ENCODE measurements at places on chromosomes 4 and X.

DNA sequence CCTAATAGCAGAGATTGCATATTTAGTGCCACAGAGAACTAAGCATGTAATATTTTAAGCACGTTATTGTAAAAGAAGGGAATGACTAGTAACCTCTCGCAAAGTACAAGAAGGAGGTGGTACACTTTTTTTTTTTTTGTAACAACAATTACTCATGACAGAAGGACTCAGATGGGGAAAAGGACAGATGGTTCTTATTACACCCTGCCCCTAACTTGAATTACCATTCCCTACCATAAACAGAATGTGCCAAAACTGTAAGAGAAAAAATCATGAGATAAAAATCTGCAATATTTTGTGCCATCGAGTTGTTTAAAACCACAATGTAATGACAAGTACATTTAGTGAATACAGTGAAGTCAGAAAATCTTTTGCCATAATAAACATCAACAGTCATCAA lies 33.0 kb upstream of the RAPGEF2 start:
- DNase-seq: no peak

GRCh38 chr4:7723625-7724024 lies 216.0 kb downstream of the AFAP1 start:
- DNase-seq: no peak

DNA sequence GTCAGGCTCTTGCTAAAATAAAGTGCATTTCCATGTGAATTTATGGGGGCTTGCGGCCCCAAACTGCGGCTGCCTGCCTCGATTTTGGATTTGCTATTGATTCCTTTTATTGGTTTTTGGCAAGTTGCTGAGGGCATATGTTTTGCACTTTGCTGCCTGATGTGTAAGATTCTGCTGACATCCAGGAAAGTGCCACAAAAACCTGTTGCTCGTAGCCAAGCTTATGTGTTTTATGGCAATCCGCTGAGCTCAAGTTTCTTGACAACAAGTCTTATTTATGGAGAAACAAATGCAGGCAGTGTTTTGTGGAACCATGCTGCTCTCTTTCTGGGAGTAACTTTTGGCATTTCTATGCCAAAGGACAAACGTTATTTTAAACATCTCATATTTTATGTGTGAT lies 97.3 kb upstream of the DDIT4L start:
- DNase-seq: no peak

DNA sequence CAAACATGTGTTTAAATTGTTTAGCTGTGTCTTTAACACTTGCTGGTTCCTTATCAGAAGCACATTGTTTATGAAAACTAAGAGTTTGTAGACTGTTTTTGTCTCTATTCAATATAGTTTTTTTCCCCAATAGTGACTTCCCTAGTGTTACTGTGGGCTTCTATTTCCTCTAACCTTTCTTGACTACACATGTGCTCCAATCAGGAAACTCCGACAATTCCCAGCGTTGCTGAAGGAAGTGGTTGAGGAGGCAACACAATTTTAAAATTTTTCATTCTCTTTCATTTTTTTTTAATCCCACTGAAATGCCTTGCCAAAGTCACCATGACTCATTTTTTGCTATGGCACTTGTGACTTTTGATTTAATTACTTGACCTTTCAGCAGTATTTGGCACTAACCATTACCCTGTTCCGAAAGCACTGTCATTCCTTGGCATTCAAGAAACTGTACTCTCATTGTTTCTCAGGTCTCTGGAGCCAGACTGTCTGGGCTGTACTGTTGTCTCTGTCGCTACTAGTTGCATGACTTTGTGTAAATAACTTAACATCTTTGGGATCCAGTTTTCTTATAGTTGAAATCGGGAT lies 67.6 kb upstream of the FREM3 start:
- DNase-seq: no peak

GRCh38 chrX:129833153-129833990 lies 10.3 kb downstream of the ZDHHC9 start:
- DNase-seq: no peak

DNA sequence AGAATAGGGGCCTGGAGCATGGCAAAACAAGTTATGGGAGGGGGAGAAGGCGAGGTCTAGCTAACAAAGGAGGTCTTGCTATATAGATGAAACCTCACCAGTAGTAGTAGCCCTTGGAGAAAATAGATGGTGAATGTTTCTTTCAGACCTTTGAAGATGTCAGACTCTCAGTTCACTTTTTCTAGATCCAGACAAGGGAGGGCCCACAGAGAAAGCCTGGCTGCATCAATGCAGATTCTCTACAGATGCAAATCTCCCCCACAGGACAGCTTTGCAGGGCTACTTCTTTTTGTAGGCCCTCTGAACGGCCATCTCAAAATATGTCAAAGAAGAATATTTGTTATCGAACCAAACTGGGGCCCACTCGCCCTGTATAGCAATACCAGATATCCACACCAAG lies 159.7 kb downstream of the ANK2 start:
- DNase-seq: no peak

GRCh38 chrX:128250621-128251020 lies 198.4 kb upstream of the ACTRT1 start:
- no peak for DNase-seq

DNA sequence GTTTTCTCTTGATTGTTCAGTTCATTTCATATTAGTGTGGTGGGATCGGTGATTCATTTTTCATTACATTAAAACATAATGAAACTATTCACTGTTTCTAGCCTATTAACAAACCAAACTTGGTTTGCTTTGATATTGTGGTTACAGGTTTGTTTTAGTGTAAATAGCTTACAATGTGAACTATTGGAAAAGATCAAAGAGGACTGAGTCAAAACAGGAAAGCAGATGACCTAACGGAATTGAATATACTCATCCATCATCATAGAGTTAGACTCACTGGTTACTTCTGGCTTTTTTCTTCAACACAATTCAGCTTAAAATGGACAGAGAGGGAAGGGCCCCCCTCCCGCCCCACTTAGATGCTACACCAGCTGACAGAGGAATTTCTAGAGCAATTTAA lies 616.2 kb upstream of the AADAT start:
- no peak for DNase-seq

DNA sequence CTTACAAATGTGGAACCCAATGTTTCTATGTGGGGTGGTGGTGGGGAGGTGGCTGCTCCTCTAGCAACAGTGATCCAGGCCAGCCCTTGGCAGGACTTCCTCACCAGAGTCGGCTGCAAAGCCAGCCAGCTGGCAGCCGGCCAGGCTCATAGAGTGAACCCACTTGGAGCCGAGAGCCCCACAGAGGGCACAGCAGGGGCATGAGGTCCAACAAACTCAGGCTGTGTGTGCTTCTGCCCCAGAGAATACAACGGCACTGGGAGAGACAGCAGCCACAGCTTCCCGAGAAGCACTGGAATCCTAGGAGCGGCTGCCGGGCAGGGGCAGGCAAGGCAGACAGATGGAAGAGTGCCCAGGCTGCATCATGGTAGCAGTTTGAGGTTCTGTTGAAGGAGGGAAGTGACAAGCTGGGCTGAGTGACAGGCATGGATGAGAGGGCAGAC lies 23.5 kb upstream of the SOWAHD start:
- peak; percentile 76 for DNase-seq

DNA sequence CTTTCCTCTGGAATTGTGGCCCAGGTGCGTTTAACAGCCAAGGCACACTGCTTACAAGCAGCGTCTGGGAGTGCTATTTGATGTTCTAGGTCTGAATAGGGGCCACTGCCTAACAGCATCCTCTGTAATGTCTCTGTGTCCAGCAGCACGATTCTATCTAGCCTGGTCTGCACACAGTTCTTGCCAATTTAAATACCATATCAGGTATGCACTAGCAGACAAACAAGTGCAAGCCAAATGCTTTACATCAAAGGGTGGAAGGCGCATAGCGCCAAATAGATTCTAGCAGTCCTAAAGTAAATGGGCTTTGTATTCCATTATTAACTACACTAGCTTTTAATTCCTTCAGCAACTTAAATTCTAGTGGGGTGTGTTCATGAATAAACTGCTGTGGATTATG lies 15.8 kb upstream of the UGDH start:
- DNase-seq: no peak

- DNase-seq: no peak
Observed at GRCh38 chr4:189659287-189659686, 281.4 kb upstream of the FRG1 start.

DNA sequence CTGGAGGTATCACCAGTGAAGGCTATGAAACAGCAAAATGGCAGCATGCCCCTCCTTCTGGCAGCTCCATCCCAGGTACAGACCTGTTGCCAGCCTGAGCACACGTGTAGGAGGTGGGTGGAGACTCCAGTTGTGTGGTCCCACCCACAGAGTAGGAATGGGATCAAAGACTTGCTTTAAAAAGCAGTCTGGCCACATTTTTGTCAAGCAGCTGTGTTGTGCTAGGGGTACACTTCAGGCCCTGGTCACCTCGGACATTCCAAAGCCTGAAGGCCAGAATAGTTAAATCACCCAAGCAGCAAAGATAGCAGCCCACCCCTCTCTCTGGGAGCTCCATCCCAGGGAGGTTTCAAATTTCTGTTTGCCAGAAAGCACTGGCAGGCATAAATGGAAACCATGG lies 20.3 kb upstream of the AMBN start:
- DNase-seq: no peak

DNA sequence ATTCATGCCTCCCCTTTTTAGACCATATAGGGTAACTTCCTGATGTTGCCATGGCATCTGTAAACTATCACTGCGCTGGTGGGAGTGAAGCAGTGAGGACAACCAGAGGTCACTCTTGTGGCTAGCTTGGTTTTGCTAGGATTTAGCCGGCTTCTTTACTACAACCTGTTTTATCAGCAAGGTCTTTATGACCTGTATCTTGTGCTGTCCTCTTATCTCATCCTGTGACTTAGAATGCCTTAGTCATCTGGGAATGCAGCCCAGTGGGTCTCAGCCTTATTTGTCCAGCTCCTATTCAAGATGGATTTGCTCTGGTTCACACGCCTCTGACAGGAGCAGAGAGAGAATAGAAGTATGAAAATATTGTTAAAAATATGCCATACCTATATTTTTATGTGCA lies 355.7 kb downstream of the ADGRL3 start:
- no peak for DNase-seq

GRCh38 chrX:53716328-53717088 lies 30.0 kb upstream of the HUWE1 start:
- DNase-seq: no peak

- peak; percentile 19 for DNase-seq
Observed at GRCh38 chrX:26783512-26784225, 567.7 kb downstream of the MAGEB5 start.

DNA sequence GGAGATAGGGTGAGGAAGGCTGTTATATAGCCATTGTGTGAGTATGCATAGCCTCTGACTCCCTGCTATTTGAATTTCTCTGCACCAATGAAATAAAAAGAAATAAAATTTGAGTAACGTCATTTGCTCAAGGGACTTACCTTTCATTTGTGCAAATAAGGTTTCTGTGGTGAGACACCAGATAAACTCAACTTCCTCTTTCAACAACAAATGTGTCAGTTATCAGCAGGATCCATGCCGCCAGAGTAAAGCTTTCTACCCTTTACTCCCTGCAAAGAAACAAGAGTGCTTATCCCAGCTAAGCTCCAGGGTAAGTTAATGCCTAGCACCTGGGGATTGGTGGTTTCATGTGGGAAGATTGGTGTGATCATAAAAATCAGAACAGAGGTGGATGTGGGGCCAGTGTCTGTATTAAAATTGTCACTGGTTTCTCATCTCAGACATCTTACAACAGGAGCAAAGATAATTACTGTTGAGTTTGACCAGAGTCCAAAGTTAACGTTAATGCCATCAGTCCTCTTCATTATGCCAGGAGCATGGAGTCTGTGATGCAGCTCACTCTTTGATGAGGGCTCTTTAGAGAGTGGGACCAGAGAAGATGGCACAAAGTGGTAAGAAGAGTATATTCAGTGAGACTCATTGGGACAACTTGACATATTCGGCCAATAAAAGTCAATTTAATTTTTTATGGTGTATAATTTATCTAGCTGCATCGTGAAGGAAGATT lies at the start of gene P2RY10:
TSS of gene P2RY10 (plus strand) at position 206 of the 727 bp plus-strand sequence. CDS start 15,130 bp downstream, outside the sequence.
- no peak for DNase-seq

GRCh38 chr4:77728420-77728819 lies 90.7 kb downstream of the CNOT6L start:
- DNase-seq: no peak

DNA sequence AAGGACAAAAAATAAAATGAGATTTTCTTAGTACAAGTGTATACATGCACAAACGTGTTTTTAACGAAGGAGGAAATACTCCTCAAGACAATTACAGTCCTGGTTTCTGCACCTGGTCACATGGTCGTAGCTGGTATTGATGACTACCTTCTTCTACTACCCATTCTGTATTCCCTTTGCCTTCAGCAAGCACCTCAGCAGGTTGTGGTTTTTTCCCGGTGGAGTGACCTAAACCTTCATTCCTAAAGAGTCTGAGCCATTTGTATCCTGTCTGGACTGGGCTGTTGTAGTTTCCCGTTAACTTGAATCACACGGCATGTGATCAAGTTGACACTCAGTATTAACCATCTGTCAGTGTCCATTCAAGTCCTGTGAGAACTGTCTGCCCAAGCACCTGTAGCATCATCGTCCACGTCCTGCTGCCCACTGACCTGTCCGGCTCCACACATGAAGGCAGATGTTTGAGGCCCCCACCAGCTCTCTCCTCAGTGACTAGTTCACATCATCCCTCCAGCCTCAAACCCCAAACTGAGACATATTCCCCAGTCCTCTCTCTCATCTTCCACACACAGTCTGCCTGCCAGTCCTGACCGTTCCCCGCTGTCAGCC lies 31.1 kb upstream of the TBC1D14 start:
- no peak for DNase-seq

- no peak for DNase-seq
Observed at GRCh38 chr4:182931691-182932345, 14.6 kb upstream of the DCTD start.

- DNase-seq: no peak
Observed at GRCh38 chrX:2928191-2928582, 952 bp downstream of the ARSD start.

GRCh38 chrX:113747274-113747973 lies 836.5 kb upstream of the HTR2C start:
- no peak for DNase-seq

DNA sequence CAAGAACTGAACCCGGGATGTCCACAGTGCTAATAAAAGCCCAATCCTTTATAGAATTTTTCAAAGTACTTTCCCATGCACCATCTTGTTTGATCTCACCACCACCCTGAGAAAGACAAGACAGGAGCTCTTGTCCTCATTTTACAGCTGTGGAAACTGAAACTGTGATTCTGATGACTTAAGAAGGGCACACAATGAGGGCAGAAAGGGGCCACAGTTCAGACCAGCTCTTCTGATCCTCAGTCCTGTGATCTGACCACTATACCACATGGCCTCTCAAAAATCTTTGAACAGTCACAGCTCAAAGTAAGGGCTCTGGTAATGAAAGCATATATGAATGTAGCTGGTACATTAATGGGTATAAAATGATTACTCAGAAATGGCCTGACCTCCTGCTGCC lies 127.3 kb upstream of the CPEB2 start:
- no peak for DNase-seq

DNA sequence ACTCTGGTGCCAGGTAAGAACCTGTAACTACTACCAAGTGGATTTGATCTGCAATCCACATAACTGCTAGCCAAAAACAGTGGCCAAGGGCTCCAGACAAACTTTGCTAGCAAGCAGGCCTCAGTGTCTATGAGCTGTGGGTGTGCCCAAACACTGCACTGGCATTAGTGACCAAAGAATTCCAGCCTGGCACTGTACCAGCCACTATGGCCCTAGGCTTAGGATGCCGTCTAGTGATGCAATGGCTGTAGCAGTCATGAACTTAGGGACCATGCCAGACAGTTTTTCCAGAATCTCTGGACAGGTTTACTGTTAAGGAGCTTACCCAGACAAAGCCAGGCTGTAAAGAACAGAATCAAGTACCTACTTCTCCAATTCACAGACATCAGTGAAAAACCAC lies 33.7 kb upstream of the PRR27 start:
- no peak for DNase-seq

GRCh38 chr4:107902715-107903114 lies 28.6 kb upstream of the CYP2U1 start:
- DNase-seq: no peak

All from NCI-H1092 (cell line).